ENCODE measurements at places on chromosomes 6 and 20.

DNA sequence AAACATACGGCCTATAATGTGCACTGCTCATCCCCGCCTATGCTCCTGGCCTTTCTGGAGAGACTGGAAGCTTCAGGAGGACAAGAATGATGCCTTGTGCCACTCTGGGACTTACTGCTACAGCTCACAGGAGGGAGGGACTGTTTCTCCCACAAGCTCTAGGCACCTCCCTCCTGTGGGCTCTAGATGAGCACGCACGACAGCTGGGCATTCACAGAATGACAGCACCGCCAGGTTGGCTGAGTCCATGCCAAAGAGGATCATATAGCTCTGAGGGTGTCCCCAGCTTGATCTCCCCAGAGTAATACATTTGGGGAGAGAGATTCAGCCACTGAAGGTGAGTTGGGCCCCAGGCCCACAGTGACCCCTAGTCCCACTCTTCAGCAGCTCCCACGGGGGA is 10.1 kb upstream of the PGC start:
- no peak for DNase-seq

DNA sequence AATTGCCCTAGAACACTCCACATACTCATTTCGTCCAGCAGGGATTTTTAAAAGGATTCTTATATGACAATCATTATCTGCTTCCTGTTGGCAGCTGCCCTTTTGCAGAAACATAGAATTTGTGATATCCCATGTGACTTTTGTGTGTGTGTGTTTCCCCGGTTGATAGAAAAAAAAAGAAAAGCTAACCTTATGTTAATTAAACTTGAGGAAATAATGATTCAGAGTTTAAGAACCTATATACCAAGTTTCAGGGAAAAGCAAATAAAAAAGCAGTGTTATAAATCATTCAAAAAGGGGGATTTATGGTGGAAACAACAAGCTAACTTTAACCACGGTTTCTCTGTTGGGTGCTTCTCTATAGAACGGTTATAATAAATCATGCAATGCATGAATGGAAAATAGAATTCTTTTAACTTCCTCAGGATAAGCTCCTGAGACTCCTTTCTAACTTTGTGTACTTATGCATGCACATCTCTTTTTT is 826.9 kb upstream of the EYS start:
- DNase-seq, result no peak

- peak; percentile 88 for DNase-seq
These were observed at the start of gene SOD2 for GRCh38 chr6:159693128-159693893. Gene SOD2, minus strand, starts transcription at chr6:159693241. Its CDS starts 74 bp downstream, at chr6:159693167.

DNA sequence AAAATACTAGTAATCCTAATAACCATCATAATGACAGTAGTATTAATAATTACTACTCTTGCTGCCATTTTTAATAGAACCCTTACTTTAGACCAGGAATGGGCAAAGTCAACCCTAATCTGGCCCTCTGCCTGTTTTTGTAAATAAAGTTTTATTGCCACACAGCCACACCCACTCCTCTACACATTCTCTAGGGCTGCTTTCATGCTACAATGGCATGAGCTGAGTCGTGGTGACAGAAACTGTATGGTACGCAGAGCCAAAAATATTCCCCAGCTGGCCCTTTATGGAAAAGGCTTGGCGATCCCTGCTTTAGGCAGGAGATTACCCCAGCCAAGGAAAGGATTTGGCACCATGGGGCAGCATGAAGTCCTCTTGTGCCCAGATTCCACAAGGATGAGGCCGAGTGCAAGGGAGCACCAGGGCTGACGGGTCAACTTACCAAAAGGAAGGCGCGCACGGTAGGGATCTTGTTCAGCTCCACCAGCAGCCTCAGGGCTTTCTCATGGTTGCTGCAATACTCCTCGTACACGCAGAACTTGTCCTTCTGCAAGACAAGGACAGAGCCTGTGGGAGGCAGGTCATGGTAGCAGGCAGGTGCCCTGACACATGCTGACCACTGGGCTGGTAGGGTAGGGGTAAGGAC is 93.6 kb downstream of the PREX1 start:
- no peak for DNase-seq

- DNase-seq, result no peak
These were observed at the start of gene BHLHE23 for GRCh38 chr20:63006540-63007359. Gene BHLHE23, minus strand, starts transcription at chr20:63006964. Its CDS starts 190 bp downstream, at chr20:63006774.

DNA sequence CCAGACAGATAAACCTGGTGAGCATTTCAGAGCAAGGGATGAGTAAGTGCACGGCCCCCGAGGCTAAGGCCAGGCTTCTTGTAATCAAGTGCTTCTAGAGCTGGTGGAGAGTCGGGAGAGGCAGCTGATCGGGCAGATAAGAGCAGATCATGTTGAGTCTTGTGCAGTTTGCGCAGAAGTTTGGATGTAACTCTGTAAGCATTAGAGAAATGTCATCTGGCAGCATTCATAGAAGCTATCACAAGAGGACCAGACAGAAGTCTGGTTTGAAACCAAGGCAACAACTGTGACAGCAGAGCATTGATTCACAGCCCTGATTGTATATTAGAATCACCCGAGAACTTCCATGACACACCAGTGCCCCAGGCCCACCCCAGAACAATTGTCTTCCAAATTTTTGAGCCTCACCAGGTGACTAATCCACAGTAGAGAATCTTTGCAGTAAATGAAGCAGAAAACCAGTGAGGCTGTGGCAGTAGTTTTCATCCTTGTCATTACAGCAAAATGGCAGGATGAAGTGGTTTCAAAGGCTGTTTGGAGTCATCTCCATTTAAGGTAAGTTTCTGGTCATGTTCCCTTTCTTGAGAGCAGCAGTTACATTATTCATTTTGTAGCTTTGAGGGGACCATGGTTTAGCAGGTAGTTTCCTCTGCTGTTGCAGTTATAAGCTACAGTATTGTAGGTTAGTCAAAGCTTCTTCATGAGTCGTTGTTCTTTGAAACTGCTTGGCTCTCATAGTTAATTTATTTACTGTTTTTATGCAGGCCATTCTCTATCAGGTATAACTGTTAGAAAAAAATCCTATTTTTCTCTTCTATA is 84.1 kb downstream of the RNF217 start:
- no peak for DNase-seq

DNA sequence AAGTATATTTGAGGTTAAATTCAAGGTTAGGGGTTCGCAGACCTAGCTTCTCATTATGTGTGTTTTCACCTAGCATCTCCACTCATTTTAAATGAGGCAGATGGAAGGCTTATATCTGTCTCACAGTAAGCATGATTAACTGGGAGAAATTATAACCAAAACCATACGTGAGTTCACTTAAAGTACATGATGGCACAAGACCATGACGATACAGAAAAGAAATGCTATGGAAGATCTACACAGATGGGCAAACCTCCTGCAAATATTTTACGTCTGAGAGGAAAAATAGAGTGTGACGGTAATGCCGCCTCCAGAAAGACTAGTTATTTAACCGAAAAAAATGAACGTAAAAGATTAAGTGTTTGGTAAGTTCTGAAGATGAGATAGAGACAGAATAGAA is 337.8 kb downstream of the FARS2 start:
- DNase-seq, result no peak

DNA sequence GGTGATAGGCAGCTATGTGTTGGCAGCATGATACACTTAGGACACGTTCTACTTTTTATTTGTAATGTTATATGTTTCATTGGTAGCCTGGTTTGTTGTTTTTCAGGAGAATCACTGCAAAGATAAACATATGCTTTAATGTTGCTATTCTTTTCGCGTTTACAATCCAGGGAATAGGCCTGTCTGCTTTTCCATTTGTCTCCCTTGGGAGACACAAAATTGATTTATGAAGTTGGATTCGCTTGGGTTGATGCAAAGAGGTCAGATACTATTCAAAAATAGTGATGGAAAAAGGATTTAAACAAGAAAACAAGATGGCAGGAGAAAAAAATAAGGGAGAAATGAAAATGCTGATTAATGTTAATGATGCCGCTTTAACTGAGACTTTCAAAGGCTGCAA is 179.5 kb upstream of the SOX4 start:
- no peak for DNase-seq

DNA sequence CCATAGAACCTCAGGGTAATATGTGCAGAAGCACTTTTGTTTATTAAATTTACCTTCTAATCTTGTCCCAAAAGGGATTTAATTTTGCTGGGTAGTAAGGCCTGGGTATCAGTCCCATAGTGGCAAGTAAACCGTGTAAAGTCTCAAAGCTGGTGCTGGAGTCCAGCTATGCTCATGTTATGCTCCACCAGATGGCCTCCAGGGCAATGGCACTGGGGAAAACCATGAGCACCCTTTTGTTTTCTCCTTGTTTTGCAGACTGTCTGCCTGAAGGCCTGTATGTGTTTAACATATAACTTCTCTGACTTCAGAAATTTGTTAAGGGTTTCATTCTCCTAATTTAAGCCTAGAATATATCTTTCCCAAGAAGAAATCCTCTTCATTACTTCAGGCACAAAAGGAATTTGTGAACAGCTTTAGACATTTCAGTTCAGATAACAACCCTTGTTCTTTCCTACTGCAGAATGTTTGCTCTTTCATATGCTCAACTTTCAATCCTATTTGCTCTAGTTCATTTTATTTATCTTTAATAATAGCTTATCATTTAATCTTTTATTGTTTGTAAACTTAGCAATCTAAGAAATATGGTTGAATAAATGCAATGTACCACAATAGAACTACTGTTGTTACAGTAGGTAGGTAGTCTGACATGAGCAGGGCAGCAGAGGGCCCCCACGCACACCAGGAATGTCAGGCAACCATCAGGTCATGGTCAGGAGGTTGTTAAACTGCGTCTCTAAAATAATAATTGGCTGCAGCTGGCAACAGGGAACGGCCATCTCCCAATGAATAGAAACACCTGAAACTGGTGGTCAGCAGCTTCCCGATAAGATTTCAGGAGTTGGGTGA is 162.8 kb downstream of the TENT5A start:
- DNase-seq, result no peak

DNA sequence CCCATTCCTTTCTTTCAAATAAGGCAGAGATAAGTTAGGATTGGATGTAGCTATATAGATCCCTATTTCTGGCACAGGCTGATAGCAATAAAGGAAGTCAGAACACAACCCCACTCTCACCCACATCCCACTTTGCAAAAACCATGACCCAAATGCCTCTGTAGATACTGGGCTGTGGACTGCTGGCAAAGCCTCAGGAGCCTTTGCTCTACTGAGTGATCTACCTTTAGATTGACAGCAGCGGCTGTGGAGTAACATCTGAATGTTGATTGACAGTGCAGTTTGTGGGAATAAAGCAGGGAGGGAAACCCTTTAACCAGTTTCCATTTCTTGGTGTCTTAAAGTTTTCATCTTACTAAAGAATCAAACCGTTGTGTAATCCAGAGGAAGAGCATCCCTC is 6.7 kb upstream of the TMEM30A start:
- no peak for DNase-seq

DNA sequence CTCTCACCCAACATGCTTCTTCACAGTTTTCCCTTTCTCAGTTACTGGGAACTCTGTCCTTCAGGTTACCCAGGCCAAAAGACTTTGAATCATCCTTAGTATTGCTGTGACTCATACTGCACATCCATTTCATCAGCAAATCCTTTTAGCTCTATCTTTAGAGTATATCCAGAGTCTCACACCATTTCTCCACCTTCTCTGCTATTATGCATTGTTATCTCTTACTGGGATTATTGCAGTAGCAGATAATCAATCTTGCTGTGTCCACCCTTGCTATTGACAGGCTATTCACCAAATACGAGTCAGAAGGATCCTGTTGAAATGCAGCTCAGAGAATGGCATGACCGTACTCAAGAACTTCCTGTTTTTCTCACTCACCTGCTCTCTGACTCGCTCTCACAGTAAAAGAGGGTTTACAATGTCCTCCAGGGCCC is 57.3 kb downstream of the BCKDHB start:
- no peak for DNase-seq

DNA sequence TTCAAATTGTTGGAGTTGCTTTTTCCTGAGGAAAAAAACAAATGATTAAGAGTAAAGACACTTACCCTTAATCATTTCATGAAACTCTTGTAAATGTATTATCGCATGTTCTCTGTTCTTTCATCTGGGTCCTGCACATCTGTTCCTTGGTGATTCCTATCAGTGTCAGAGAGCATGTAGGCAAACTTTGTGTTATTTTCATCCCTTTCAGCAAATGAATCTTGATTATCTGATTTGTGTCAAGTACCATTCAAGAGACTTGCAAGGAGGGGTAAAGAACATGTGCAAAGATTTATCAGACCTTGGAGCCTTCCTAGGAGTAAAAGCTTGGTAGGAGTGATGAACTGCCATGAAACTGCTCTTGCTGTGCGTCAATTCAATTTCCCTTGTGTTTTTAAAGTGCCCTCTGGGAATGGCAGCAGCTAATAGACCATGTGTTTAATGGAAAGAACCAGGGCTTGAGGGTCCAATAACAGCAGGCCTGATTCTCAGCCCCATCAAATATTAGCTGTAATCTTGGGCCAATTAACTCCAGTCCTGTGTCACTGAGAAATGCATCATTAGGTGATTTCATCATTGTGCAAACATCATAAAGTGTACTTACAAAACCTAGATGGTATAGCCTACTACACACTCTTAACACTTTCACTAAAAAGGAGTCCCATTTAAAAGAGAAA is 118.9 kb upstream of the CEP85L start:
- DNase-seq, result no peak

- no peak for DNase-seq
These were observed 112.9 kb upstream of the MLIP start for GRCh38 chr6:53998303-53998702.

- no peak for DNase-seq
These were observed 487 bp upstream of the BMP6 start for GRCh38 chr6:7725412-7725811.

DNA sequence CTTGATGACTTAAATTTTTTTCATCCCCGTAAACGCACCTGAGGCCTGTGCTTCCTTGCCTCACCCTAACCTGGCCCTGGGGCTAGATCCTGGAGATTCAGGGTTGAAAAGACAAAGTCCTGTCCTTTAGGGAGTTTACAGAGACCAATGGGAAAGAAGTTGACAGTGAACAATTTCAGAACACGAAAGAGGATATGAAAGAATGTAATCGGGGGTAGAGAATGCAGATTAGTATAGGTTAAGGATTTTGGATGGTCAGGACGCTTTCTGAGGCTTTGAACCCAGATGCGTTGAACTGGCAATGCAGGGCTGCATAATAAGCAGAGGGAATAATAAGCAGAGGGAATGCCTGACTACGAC is 1.7 kb upstream of the FBXO5 start:
- no peak for DNase-seq

GRCh38 chr6:3228771-3229565 is 1.5 kb upstream of the TUBB2B start:
- DNase-seq, result no peak

- no peak for DNase-seq
These were observed 768.4 kb downstream of the TFAP2A start for GRCh38 chr6:9646342-9647070.

GRCh38 chr6:139904568-139904967 is 530.1 kb upstream of the CITED2 start:
- DNase-seq, result no peak

GRCh38 chr20:63049191-63049518 is 42.4 kb upstream of the BHLHE23 start:
- no peak for DNase-seq
